ENCODE measurements at places on chromosomes 2 and 18. TPM values are rescaled to one million over a fixed set of nuclear protein-coding genes. Genes with fewer than 3 reads are reported as not detected.

MDH1B gene
- 1.9 TPM for total RNA-seq

CCDC102B gene
- 16.5 TPM for total RNA-seq

PRKAG3 gene
- total RNA-seq: 0.49 TPM

OTOS gene
- total RNA-seq: not detected

MITD1 gene
- 34.5 TPM for total RNA-seq

RAD51AP2 gene
- not detected for total RNA-seq

Measured in sciatic nerve (tissue), 2 donors.